ENCODE measurements at places on chromosomes 3 and 15. TPM values are rescaled to one million over a fixed set of nuclear protein-coding genes. Genes with fewer than 3 reads are reported as not detected.

DNA sequence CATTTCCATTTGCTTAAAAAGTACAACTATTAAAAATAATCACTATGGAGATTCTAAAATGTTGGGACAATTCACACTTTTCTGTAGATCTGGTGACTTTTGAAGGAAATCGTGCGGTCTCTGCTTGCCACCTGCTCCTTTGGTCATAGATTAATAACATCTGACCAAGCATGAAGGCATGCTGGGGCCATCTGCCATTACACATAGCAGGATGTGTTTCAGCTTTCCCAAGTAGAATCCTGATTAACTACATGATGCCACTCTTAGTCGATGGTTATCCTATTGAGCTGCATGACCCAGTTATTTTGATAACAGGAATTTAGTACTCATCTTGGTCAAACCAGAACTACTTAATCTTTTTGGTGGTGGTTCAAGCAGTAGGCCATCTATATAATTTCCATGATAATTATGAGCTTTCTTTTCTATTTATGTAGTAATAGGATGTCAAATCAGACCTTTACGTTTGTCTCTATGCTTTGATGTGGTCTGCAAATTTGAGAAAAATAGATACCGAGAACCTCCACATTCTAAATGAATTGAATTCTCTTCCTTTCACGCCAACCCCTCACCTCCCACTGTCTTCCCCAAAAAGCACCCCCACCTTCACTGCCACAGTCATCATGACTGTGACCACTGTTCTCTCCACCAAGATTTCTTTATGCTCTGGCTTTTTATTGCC, 158.1 kb downstream of the DIPK2A start:
- peak; percentile 62 for ATAC-seq

GRCh38 chr3:32819551-32820348, 2.0 kb downstream of the TRIM71 start:
- ATAC-seq, result no peak

DNA sequence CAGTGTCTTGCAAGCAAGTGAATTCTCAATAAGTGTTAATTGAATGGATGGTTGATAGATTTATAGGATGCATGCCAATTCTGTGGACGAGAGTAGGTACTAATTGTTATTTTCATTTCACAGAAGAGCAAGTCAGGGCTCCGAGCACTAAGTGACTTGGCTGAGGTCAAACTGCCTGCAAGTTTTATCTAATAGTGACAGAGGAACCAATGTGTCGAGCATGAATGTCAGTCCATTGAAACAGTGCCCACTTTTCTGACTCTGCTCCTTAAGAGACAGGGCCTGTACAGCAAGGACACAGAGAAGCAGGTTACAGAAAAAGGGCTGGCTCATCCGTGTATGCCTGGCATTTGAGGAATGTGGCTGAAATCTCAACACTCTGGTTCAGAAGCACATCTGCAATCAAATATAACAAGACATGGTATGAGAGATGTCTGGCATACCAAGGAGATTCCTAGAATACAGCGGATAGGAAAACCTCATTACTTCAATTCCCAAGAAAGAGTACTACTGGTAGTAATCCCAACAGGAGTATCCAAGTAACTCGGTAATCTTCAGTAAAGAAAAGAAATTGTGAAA, 6.0 kb upstream of the B3GNT5 start:
- no peak for ATAC-seq

GRCh38 chr3:185253645-185254410, at the start of gene EHHADH:
TSS of gene EHHADH (minus strand) at chr3:185254049. CDS start at chr3:185254022, 27 bp downstream.
- ATAC-seq, result peak; percentile 97

- no peak for ATAC-seq
Measured at GRCh38 chr3:109887293-109887692, 549.9 kb upstream of the DPPA4 start.

DNA sequence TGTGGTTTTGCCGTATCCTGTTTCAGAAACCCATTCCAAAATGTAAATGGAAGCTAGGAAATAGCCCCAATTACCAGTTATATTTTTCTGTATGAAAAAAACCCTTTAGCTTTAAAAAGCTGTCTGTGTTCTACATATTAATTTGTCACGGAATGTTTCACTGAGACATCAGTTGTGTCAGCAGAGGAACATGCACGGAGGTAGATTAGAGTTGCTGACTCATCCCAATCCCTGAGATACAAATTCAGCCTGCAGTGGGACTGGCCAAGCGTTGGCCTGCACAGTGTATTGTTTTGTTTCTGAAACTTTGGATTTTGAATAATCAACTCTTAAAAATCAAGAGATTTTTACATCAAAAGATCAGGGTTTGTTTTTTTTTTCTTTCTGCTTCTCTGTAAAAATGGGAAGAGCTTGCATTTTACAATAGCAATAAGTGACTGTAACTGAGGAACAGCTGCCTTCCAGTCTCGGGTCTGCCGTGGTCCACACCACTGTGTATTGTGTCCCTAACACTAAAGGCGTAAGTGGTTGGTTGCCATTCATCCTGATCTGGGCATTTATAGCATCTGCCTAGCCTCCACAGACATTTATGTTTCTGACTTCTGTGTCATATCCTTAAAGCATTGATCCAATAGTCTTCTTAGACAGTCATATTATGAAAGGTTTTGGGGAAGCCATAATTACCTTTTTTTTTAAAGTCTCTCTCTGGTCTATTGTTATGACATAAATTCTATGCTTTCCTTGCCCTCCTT, 218.1 kb downstream of the ADAMTSL3 start:
- no peak for ATAC-seq

GRCh38 chr15:62533687-62534086, 368.6 kb upstream of the C2CD4B start:
- ATAC-seq, result no peak

GRCh38 chr3:7577513-7577912, 716.6 kb downstream of the GRM7 start:
- no peak for ATAC-seq

DNA sequence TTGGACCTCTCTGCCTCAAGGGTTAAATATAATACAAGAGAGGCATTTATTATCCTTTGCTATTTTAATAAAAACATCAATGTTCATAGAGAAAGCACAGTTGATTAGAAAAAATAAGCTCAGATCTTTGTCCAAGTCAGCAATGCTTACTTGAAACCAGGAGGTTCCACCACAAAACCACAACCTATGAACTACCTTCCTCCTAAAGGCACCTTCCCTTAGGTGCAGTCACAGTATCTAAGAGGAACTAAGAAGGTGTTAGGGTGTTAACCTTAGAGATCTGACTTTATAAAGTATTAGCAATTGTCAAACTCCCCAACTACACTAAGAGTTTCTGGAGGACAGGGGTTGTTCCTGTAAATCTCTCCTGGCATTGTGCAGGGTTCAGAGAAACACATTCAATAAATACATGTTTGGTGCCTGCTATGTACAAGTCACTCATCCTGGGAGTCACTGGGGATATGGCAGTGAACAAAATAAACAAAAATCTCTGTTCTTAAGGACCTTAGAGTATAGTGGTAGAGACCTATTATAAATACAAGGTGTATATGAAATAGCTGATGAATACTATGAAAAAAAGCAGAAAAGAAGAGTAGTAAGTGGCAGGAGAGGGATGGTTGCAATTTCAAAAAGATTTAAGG, 208.6 kb downstream of the NFKBIZ start:
- peak; percentile 64 for ATAC-seq

GRCh38 chr3:191350396-191351090, 20.2 kb upstream of the UTS2B start:
- ATAC-seq, result no peak

GRCh38 chr3:45016916-45017315, 9.2 kb upstream of the CLEC3B start:
- no peak for ATAC-seq

DNA sequence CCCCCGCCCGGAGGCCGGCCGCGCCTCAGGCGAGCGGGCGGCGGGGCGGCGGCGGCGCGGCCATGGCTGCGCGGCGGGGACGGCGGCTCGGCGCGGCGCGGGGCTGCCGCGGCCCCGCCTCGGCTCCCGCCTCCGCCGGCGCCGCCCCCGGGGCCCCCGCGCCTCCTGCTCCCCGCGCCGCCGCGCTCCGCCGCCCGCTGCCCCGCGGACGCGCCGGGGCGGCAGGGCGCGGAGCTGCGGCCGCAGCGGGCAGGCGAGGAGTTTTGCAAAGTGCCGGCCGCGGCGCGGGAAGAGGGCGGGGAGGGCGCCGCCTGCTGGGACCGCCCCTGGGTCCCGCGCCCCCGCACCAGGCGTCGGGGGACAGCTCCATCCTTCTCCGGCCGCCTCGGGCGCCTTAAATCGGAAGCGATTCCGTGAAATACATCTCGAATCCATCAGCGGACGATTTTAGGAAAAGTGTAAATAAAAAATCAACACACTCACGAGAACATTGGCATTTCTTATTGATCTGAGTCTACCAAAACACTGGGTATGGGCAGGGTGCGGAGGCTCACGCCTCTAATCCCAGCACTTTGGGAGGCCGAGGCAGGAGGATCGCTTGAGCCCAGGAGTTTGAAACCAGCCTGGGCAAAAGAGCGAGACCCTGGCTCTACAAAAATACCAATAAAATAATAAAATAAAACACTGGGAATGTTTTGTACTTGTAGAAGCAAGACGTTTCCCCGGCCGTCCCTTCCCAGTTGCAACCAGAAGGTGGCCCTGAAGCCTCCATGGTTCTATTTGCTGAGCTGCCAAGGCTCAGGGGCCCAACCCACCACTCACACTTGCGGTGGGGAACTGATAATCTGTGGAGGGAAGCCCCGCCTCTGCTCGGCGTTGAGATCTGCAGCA, 136.9 kb downstream of the NUP210 start:
- peak; percentile 64 for ATAC-seq

- ATAC-seq, result no peak
Measured at GRCh38 chr3:58042947-58043707, 34.9 kb downstream of the FLNB start.

GRCh38 chr15:92693691-92694331, 38.2 kb upstream of the FAM174B start:
- no peak for ATAC-seq

DNA sequence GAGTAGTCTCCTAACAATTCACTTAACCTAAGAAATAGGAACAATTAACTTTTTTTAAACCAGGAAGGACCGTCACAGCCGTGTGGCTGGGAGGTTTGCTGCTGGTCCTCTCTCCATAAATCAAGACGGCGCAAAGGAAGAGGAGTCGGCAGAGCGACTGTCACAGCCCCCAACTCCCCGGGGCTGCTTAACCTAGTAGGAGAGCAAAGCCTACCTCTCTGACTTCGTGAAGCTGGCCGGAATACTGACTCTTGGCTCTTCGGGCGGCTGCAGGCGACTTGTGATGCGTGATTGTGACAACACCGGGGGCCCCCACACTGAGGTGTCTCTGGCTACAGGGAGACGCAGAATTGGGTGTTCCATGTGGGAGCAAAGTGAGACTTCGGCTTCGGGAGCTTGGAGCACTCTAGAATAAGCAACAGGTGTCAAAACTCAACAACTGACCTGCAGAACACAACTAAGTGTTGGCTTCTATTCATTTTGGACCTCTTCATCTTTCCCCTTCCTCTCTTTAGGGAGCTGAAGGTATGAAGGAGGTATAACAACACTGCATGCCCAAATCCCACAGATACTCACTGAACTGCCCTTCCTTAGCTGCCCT, 151.1 kb downstream of the OSBPL10 start:
- ATAC-seq, result no peak

DNA sequence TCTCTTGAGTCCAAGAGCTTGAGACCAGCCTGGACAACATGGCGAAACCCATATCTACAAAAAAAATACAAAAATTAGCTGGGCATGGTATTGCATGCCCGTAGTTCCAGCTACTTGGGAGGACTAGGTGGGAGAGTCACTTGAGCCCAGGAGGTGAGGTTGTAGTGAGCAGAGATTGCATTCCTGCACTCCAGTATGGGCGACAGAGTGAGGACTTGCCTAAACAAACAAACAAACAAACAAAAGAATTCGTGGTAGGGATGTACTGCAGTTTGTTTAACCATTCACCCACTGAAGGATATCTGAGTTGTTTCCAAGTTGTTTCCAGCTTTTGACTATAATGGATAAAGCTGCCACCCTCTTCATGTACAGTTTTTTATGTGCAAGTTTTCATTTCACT, 7.5 kb upstream of the NMD3 start:
- ATAC-seq, result no peak

The STRIT1 gene
- not detected for total RNA-seq

The GOLGA8J gene
- total RNA-seq, result not detected

The PIGZ gene
- 0.78 TPM for total RNA-seq

The MEX3B gene
- total RNA-seq, result 0.54 TPM

The GATM gene
- total RNA-seq, result 1.7 TPM

The C3orf20 gene
- 0.45 TPM for total RNA-seq

The ZNF662 gene
- total RNA-seq, result 0.06 TPM

The CPNE9 gene
- 0.32 TPM for total RNA-seq

Measured in activated T-helper 17 cell treated with anti-CD3 and anti-CD28 coated beads, Interleukin-2, amount 50 U/mL, for 72 hours (primary cell).